Putamen (tissue), 1 donor: ENCODE measurements at places on chromosomes 5 and 9.

GRCh38 chr9:37126214-37126788 is 5.9 kb downstream of the ZCCHC7 start:
- DNase-seq = no peak

DNA sequence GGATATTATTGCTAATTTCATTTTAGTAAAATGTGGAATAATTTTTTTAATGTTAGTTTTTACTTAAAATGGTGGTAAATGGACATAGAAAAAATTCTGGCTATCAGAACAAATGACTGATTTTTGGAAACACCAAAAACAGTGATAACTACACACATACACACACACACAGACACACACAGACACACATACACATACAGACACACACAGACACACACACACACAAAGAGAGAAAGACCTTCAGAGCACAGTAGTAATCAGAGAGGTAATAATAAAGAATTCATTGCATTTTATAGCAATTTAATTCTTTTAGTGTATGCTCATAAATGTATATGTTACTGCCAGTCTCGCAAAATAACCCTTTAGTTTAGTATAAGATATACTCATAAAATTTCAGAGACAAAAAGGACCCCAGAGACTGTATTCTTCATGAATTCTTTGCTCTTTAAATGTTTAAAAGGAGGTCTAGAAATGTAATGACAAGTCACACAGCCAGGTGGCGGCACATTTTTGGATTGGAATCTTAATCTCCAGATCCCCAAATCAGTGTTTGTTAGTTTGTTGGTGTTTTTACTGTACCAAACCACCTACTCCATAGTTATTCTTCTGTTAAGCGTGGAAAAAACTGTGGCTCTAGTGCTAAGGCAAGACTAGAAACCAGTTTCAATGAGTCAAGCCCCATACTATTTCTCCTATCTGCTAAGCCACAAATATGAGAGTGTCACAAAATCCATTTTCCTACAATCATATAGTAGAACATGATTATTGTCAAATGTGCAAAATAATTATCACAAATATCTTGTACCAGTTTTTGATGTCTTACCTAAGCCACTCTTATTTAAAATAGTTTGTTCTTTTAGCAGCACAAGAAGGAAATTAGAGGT is 109.9 kb downstream of the EDIL3 start:
- DNase-seq = no peak

GRCh38 chr9:38020151-38021076 is 48.6 kb downstream of the SHB start:
- no peak for DNase-seq

GRCh38 chr5:76626738-76627137 is 3.5 kb upstream of the F2RL2 start:
- no peak for DNase-seq

DNA sequence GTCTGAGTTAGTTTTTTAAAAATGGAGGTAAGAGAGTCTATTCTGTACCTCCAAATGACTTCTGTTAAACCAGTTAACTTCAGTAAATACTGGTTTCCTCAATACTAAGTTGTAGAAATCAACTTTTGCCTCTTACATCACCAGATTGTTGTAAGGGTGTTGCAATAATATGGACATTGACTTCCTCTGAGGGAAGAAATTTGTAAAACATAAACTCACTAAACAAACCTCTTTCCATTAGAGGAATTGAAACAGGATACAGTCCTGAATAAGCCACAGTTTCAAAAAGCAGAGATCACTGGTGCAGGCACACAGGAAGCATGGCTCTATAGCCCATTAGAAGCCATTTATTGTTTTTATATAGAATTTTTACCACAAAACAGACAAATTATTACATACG is 32.7 kb upstream of the SLCO6A1 start:
- DNase-seq = no peak

DNA sequence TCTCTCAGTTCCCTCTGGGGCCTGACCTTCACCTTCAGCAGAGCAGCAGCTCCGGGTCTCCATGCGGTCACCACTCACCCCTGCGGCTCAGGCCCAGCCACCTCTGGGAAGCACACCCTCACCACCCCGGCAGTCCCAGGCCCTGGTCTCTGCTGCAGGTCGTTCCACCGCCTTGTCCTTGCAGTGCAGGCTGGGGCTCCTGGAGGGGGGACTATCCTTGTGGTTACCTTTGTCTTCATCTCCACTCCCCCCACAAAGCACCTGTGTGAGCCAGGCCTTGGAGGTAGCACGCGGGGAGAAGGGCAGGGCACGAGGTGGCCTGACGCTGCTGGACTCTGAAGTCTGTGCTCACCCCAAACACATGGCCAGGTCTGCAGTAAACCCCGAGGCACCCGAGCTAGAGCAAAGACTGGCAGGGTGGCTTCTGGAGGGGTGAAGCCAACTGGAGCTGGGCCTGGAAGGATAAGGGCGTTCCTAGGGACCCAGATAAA is 33.2 kb upstream of the RXRA start:
- no peak for DNase-seq

- DNase-seq = no peak
Measured at GRCh38 chr5:169116961-169117461, 183.9 kb downstream of the SLIT3 start.

GRCh38 chr5:89003563-89004036 is 120.6 kb upstream of the MEF2C start:
- DNase-seq = no peak

DNA sequence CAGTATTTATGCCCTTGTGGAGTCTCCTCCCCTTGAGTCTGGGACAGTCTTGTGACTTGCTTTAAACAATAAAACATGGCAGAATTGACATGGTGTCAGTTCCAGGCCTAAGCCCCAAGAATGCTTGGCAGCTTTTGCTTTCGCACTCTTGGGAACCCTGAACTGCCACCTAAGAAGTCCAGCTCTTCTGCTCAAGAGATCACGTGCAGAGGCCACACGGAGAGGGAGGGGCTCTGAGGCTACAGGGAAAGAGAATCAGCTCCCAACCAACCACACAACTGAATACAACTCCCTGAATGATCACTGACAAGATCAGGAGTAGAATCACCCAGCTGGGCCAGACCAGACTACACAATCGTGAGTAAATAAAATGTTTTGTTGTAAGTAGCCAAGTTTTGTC is 97.6 kb downstream of the MED27 start:
- DNase-seq = no peak

- no peak for DNase-seq
Measured at GRCh38 chr9:89935801-89936200, 331.0 kb downstream of the GADD45G start.

- peak; percentile 44 for DNase-seq
Measured at GRCh38 chr5:122170620-122171019, 41.3 kb downstream of the ZNF474 start.

- DNase-seq = no peak
Measured at GRCh38 chr9:80946496-80947170, 742.7 kb downstream of the TLE1 start.

GRCh38 chr5:33422191-33422590 is 18.6 kb upstream of the TARS1 start:
- no peak for DNase-seq

GRCh38 chr9:95018099-95018936 is 291.8 kb downstream of the AOPEP start:
- DNase-seq = peak; percentile 53

DNA sequence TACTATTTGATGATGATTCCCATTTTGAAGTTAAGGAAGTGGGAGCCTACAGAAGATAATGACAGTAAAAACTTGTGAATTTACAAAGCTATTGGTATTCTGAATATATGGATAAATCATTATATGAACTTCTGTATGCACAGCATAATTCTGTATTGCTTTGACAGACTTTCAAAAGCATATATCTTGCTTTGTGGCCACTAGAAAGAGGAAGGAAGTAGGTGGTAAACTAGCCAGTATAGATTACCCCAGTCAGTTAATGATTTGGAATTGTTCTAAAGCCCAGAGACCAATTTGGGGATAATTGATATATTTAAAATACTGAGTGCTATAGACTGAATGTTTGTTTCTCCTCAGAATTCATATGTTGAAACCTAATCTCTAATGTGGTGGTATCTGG is 53.0 kb downstream of the NR2F1 start:
- no peak for DNase-seq

GRCh38 chr5:8196061-8196460 is 327.1 kb downstream of the MTRR start:
- DNase-seq = no peak

DNA sequence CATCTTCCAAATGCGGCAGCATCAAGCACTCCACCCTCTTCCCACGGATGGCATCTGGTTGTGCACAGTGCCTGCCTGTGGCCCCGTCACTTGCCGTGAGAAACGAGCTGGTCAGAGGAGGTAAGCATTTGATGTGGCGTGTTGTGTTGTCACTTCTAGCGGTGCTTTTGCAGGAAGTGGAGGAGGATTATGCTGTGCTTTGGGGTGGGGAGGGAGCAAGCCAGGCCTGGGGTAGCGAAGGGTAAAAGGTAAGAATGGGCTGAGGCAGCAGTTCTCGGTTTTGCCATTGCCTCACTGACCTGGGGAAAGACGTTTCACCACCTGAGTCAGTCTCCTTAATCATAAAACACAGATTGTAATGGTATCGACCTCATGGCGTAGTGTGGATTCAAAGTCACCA is 2.3 kb upstream of the POMT1 start:
- DNase-seq = no peak

DNA sequence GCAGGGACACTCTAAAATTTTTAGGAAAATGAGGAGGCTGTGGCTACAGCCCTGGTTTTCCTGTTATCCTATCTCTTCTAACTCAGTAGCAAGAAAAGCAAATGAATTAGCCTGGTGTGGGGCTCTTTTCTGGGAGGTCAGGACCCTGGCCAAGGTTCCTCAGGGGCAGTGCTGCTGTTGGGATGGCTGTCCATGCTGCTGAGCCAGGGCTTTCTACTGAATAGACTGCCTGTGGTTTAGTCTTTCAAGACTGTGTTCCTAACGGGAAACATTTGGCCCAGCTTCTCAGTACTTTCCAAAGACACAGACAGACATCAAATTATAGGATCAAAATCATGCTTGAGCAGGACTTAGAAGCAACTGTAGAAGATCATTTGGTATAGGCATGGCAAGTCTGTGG is 18.1 kb downstream of the TNC start:
- peak; percentile 9 for DNase-seq

GRCh38 chr5:119079318-119079921 is 8.5 kb downstream of the DMXL1 start:
- DNase-seq = no peak

GRCh38 chr9:87382900-87383299 is 114.8 kb upstream of the DAPK1 start:
- no peak for DNase-seq

- DNase-seq = no peak
Measured at GRCh38 chr9:93345643-93346230, 105.7 kb upstream of the FAM120A start.

- DNase-seq = no peak
Measured at GRCh38 chr5:36531401-36531800, 75.0 kb upstream of the SLC1A3 start.

GRCh38 chr5:141707510-141707909 is 25.5 kb upstream of the ARAP3 start:
- no peak for DNase-seq

DNA sequence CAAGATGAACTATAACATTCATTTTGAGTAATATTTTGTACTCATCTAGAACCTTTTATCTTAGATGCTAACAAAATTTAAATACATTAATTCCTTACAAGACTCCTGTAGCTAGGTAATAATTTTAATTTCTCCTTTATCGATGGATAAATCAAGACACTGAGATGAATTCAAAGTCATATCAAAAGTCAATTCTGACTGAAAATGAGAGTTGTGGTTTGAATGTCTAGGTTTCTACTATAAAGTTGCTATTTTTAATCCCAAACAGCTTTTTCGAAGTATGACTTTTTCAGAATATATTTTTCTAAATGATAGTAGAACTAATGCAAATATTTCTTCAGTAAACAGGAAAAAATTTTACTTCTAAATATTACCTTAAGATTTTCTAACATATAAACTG is 491.7 kb upstream of the FAM174A start:
- no peak for DNase-seq

- DNase-seq = no peak
Measured at GRCh38 chr9:16197578-16198370, 644.9 kb downstream of the CCDC171 start.

DNA sequence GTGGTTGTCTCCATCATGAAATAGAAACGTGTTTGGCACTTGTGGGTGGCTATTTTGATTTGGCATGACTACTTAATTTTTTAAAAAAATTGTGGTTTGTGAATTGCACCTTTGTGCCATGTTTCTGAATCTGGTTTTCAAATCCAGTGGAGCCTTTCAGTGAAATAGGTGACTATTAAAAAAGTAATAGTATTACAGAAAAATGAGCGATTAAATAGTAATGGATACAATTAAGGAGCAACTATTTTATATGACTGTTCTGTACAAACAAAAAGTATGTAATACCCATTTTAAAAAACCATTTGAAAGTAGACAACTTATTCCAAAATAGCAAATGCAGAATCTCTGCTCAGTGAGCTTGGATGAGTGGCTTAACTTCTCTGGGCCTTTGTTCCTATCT is 3.0 kb downstream of the SOWAHA start:
- no peak for DNase-seq

DNA sequence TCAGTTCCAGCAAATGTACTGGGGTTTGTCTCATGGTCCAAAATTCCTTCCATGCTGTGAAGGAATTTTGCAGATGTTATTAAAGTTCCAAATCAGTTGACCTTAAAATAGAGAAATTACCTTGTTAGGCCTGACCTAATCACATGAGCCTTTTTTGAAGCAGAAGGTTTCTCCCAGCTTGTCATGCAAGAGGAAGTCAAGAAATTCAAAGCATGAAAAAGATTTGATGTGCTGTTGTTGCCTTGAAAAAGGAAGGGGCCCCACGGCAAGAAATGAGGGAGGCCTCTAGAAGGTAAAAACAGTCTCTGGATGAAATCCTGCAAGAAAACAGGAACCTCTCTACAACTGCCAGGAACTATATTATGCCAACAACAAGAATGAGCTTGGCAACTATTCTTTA is 24.2 kb upstream of the HAPLN1 start:
- DNase-seq = no peak

- DNase-seq = peak; percentile 56
Measured at GRCh38 chr5:74476819-74477453, 163.6 kb downstream of the ENC1 start.

DNA sequence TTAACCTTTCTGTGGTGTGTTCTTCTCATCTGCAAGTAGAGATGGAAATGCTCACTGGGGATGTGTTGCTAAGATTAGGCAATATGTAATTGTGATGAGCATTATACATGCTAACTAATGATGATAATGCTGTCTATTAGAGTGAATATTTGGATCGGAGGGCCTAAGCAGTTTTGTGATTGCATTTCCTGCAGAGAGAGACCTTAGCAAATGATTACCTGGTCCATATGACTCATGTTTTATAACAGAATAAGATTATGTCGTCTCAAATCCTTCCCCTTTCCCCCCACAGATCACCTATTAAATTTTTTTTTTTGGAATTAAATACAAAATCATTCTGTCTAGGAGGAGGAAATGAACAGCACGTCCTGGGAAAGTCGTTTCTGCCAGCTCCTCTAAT is 82.7 kb downstream of the IZUMO3 start:
- DNase-seq = no peak

- DNase-seq = no peak
Measured at GRCh38 chr9:6224393-6225154, 9.0 kb downstream of the IL33 start.
